Ammon's horn (tissue), 1 donor: ENCODE measurements at places on chromosomes 13 and 19.

GRCh38 chr19:48568345-48568886 is 16.4 kb downstream of the SULT2B1 start:
- DNase-seq: peak; percentile 58

DNA sequence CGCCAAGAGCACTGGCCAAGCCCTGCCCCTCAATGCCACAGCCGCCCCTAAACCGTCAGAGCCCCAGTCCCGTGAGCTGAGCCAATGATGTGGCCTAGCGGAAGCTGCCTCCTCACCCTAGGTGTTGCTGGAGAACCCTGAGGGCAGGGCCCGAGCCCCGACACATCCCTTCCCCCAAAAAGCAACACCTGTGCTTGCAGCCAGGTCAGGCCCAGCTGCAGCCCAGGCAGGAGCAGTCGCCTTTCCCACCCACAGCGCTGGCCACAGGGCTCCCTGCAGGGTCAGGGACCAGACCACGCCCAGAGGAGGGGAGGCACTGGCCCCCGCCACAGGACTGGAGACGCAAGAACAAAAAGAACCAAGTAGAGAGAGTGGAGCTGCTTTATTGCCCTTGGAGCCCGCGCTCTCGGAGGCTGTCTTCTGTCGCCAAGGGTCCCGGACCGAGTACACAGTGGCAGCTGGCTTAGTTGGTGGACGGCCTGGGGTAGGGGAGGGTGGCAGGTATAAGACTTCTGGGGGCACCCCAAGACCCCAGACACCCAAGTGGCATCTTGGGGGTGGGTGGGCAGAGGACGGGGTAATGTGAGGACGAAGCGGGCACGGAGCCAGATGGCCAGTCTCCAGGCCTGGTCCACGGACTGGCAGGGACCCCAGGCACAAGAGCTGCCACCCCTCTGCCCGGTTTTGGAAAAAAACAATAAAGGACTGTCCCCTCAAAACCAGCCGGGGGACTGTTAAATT is 3.3 kb downstream of the P2RY11 start:
- DNase-seq: no peak

- DNase-seq: no peak
Observed at GRCh38 chr13:71722206-71722605, 144.8 kb downstream of the DACH1 start.

- DNase-seq: peak; percentile 35
Observed at GRCh38 chr19:32475141-32476031, 69.8 kb downstream of the DPY19L3 start.

- DNase-seq: no peak
Observed at GRCh38 chr13:101941095-101941783, 460.6 kb downstream of the FGF14 start.

DNA sequence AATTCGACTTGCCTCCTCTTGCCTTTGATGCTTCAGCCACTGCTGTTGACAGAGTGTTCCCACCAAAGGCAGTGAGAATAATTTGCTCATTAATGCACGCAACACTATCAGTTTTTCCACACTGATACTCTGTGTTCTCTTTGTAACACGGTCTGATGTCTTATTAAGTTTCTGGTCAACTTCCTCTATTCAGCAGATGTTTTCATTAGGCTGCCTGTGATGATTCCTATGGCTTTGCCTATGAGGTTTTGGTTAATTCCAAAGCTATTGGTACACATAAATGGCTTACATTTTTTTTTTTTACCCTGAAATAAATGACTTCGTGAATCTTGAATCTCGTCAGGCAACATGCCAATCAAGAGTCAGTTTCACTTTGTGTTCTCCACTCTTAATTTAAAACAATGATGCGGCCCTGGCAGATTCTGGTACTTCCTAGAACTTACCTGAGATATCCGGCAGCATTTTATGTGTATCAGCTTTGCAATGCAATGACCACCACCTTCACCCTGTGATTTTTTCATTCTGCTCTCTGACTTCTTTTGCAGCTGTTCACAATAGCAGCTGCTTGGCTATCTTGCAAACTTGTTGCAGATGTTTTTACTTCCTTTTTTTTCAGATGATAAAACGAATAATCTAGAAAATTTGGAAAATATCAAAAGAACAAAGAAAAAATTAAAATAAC is 27.5 kb upstream of the KL start:
- DNase-seq: no peak

DNA sequence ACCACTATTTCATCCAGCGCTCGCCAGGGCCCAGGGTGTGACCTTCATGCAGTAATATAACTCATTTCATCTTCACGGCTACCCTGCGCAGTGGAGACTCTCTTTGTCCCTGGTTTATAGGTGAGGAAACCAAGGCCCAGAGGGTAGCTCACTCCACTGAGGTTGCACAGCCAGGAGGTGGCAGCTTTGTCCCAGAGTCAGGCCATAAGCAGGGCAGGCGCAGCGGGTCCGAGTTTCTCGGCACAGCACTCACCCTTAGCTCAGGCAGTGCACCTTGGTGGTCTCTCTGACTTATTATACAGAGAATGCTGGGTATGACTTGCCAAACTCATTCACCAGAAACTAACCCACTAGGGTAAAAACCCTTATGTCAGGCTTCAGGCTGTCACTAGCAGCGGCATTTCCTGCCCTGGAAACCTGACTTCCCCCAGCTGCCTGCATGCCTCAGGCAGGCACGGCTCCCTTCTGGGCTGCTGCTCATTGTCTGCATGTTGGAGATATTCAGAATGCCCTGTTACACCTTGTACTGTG is 24.5 kb downstream of the PPP5C start:
- no peak for DNase-seq

- no peak for DNase-seq
Observed at GRCh38 chr13:84121456-84121855, 239.2 kb upstream of the SLITRK1 start.

DNA sequence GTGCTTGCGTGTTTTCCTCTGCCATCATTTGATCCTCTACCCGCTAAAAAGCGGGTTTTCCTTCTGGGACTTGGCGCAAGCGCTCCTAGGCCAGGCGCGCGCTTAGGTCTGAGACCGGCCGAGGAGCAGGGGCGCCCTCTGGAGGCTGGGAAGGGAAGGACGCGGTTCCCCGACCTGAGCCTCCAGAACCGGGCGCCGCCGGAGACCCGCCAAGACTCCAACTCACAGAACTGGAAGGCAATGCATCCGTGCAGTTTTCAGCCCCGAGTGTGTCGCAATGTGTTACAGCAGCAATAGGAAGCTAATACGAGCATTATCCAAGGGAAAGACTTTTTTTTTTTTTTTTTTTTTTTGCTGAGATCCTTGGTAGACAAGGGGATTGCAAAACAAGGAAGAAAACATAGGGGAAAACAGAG is 190.9 kb downstream of the COL4A1 start:
- no peak for DNase-seq

DNA sequence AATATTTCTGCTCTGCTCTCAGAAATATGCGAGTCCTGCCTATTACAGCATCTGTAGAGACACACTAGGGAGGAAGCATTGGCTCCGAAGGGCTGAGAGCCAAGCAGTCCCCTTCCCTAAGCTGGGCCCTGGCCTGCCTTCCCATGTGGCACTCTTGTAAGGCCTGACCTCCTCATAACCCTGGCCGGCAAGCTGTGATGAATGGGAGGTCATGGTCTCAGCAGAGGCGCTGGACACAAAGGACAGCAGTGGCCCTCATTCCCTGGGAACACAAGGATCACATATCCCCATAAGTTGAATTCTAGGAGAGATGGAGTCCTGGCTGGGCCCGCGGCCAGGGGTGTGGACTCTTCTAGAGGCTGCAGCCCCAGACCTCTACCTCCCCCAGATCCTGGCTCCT is 483.3 kb downstream of the ZNF536 start:
- no peak for DNase-seq

DNA sequence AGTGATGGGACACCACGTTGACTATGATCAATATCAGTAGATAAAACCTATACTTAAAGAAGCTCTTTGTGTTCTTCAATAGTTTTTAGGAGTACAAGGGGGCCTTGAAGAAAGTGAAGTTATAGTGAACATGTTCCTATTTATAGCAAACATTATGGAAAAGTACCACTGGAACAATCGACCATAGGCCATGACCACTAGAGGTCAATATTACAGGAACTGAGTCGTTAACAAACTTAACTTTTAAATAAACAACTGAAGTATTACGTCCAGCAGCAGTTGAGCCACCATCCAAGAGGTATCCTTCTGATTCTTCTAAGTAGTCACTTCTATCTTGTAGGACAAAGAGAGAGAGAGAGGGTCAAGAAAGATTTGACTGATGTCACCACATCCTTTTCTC is 391.0 kb upstream of the SLITRK5 start:
- no peak for DNase-seq

GRCh38 chr19:29672933-29673336 is 7.7 kb downstream of the PLEKHF1 start:
- no peak for DNase-seq

DNA sequence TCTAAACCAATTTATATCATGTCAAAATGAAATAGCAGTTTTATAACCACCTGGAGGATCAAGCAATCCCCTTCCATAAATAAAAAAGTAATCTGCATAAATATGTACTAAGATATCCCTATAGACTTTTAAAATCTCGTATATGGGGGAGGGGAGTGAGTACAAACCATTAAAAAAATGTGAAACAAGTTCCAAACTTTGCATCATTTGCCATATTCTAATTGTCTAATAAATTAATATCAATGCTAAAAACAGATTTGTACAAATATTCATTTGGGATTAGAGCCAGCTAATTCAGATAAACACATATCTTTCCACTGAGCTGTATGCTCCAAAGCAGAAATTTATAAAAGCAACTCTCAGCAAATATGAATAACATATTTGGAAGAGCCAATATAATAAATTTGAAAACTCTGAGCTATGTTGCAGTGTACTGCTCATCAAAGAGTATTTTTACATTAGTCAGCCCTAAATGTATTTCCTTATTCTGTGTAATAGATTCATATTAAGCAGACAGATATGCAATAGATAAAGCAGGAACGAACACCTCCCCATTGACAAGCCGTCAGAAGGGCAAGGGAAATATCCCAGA is 970.2 kb downstream of the EFNB2 start:
- no peak for DNase-seq
